Right atrium auricular region (tissue), 2 donors: ENCODE measurements at places on chromosomes 16 and 17. TPM values are rescaled to one million over a fixed set of nuclear protein-coding genes. Genes with fewer than 3 reads are reported as not detected.

CLEC19A gene
- total RNA-seq = not detected

OR1F1 gene
- total RNA-seq = not detected

SLC52A1 gene
- total RNA-seq = not detected

HBA2 gene
- total RNA-seq = 3,226 TPM

PYDC1 gene
- not detected for total RNA-seq

DNAAF1 gene
- total RNA-seq = not detected

GNG13 gene
- not detected for total RNA-seq

CCL22 gene
- total RNA-seq = 0.08 TPM

C16orf74 gene
- 0.79 TPM for total RNA-seq

ZNF385C gene
- not detected for total RNA-seq

TBC1D3 gene
- not detected for total RNA-seq

KRTAP4-5 gene
- total RNA-seq = not detected

SOST gene
- not detected for total RNA-seq

KRT40 gene
- not detected for total RNA-seq

TBC1D3H gene
- total RNA-seq = not detected

GP1BA gene
- total RNA-seq = not detected

TLCD3A gene
- total RNA-seq = 4.8 TPM

KRT33B gene
- total RNA-seq = not detected

RNF222 gene
- not detected for total RNA-seq

SLFN12L gene
- 0.22 TPM for total RNA-seq

TAT gene
- total RNA-seq = not detected

CDIPT gene
- total RNA-seq = 138 TPM

OR1A1 gene
- not detected for total RNA-seq

PDIA2 gene
- total RNA-seq = 5.4 TPM

RASL10B gene
- 61.9 TPM for total RNA-seq

AP2B1 gene
- total RNA-seq = 80.1 TPM

LPCAT2 gene
- 9.9 TPM for total RNA-seq

SALL1 gene
- 6.9 TPM for total RNA-seq

RPGRIP1L gene
- total RNA-seq = 1.8 TPM

C1QTNF8 gene
- not detected for total RNA-seq

ARL17A gene
- 6.2 TPM for total RNA-seq

PYY gene
- total RNA-seq = not detected

RAP1GAP2 gene
- 32.9 TPM for total RNA-seq

ABHD15 gene
- total RNA-seq = 9.0 TPM

CASKIN1 gene
- 3.5 TPM for total RNA-seq

CTRB2 gene
- total RNA-seq = not detected

CCDC144A gene
- 1.9 TPM for total RNA-seq

NETO2 gene
- total RNA-seq = 2.0 TPM

DOC2A gene
- not detected for total RNA-seq

SARM1 gene
- 6.2 TPM for total RNA-seq

SPATA22 gene
- total RNA-seq = 0.82 TPM

CD300H gene
- total RNA-seq = not detected
